Kidney tubule cell (primary cell): ENCODE measurements at places on chromosomes 1 and 21.

DNA sequence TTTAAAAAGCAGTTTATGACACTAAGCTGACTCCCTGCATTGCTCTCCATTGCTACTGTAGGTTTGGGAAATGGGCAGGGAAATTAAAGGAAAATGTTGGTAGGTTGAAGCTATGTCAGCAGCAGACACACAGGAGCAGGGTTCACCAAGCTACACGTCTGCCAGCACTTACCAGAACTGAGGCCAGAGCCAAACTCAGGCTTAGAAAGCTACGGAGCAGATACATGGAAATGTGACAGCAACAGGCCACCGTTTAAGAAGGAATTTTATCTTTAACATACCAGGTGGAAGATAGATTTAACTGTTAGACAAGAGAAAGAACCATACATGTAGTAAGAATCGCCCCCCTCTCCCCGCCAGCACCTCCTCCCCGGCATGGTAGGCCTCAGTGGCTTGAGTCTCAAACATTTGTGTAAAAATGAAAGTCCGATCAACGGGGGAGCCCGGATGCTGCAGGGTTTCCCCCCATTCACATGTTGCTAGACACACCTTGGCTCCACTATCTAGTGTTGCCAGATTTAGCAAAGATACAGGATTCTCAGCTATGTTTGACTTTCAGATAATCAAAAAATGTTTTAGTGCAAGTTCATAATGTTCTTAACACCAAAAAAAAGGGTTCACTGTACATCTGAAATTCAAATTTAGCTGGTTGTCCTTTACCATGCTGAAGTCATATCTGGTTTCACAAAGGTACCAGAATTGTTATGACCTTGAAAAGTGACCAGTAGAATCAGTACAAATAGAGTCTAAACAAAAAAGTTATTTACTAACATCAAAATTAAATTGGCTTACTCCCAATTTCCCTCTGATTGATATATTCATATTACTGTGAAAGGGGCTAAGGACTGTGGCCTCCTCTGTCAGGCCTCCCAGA, 6.7 kb downstream of the OR2T11 start:
- DNase-seq = no peak

DNA sequence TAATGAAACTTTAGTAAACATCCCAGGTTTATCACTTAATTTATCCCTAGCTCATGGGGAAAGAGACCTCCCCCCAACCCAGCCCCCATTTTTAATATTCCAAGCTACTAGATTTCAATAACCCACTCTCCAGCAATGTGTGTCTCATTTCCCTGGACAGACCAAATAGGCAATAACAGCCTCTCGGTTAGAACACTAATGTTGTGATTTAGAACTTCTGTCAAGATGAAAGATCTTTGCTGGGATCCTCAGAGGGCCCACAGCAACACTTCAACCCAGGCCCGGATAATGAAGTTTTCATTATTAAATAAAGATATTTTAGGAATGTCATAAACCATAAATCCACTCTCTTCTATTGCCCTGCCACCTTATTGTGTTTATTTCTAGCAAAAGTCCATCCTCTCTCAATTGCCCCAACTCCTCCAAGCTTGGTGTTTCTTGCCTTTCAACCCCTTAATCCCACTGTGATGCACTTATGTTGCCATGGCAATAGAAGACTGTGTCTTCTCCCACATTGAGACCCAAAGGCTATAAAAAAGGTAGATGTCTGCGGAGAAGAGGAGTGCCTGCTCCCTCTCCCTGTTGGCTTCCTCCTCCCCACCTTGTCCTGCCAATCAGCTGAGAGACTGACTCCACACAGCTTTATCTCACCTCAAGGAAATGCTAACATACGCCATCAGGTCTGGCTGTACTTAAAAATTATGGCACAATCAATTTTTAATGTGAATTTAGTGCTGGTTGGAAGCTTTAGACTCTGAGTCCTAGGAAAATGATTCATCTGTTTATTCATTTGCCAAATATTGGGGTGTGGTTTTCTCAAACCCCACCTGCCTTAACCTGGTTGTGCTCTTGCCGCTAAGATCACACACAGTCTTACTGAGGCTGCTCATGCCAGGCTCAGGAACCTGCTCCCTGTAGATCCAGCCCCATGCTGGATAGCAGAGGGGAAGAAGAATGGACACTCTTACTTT, 258.3 kb upstream of the CAMK1G start:
- DNase-seq = no peak

GRCh38 chr1:218658899-218659298, 313.8 kb downstream of the TGFB2 start:
- peak; percentile 96 for DNase-seq

DNA sequence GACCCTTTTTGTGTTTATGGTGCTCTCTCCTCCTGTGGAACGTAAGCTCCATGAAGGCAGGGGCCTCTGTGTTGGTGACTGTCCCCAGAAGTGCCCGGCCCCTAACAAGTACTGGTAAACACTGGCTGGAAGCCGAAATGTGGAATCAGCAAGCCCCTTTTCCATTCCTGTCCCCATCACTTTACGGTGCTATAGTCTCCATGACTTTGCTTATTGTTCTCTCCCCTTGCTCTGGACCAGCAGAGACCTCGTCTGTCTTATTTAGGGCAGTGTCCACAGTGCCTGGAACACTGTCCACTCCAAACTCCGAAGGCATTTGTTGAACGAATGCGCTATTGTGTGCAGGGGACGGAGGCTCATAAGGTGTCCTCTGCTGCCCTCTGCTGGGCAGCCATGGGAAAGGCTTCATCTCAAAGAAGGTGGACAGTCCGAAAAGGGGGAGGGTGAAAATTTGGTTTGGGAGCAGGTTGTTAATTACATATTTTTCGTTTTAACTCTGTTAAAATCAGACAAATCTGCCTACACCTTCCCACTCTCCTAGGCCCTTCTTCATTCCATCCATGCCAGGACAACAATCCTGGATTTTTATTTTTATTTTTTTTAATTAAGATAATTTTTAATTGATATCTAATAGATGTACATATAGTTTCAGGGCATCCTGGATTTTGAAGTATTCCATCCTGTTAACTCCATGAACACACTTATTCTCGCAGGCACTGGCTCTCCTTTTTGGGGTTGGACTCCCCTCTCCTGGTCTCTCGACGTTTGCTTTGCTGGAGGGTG, 115.6 kb downstream of the PGBD5 start:
- DNase-seq = peak; percentile 77

DNA sequence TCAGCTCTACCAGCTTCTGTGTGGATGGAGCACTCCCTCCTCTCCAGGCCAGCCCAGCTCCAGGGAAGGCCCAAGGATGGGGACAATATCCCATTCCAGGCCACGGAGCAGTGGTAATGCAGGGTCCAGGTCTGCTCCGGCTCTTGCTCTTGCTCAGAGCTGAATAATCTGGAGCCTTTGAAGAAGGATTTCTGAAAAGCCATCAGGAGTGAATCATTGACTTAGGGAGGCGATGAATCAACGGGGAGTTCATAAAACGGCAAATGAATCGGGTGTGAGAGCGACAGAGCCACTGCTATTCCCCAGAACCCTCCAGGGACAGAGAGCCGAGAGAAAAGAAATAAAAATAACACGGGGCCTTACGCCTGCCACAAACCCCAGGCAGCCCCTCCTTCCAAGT, 7.7 kb downstream of the POU3F1 start:
- peak; percentile 88 for DNase-seq

DNA sequence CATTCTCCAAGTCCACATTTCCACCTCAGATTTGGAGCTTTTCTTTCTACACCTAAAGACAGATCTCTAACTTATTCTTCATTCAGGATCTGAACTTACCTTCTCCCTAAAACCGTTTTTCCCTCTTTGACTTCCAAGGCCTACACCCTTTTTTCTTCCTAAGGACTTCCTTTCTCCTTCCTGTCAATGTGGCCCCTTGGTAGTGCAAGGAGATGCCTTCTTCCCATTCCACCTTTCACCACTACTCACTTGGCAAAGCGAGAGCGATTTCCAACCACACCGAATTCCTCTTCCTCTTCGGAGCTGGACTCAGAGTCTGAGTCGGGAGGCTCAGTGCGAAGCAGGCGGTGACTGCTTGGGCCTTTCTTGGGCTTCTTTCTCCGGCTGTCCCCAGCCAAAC, 1.3 kb downstream of the EFCAB14 start:
- no peak for DNase-seq

DNA sequence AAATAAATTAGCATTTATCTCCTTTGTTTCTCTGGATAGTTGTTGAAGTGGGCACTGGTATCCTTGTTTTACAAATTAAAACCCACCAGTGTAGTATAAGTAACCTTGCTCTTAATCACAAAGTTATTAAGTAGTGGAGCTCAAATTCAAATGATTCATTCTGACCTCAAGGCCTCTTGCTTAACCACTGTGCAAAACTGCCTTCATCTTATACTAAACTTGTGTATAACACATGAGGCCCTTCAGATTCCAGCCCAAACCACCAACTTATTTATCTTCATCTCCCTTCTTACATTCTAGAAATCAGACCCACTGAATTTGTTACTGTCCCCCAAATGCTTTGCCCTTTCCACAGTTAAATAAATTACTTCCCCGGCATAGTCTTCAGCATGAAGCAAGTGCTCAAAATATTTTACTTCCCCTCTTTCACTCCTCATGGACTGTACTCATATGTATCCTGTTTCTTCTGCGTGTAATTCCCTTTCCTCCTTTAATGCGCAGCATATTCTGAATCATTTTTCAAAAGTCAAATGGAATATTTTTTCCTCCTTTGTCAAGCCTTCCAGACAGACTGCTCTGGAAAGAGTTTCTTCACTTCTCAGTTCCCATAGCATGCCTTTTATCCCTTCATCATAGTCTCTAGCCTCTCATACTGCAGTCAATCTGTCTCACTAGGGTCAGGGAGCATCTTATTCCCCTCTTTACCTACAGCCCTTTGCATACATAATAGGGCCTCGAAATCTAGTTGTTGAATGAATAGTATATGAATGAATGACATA, 19.0 kb upstream of the DNASE2B start:
- DNase-seq = peak; percentile 79

GRCh38 chr1:23393706-23394105, 24.1 kb upstream of the ZNF436 start:
- DNase-seq = peak; percentile 73

- no peak for DNase-seq
Observed at GRCh38 chr1:102434421-102434820, 437.7 kb upstream of the OLFM3 start.

DNA sequence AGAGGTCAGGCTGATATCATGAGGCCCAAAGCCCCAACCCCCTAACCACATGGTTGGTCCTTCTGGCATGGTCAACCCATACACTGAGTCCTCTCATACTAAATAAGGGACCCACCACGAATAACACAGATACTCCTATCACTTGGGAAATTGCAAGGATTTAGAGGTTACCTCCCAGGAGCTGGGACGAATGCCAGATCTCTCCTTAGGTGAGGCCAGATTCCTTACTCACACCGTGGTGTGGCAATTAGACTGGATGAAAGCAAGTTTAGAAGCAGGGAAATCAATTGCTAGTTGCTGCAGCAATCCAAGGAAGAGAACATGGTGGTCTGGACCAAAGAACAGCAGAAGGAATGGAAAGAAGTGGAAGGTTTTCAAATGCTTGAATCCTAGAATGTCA, 60.1 kb downstream of the IER5 start:
- DNase-seq = peak; percentile 47

- peak; percentile 84 for DNase-seq
Observed at GRCh38 chr1:68269637-68270430, 37.5 kb upstream of the WLS start.

GRCh38 chr21:17828223-17828622, 9.1 kb upstream of the C21orf91 start:
- peak; percentile 46 for DNase-seq

DNA sequence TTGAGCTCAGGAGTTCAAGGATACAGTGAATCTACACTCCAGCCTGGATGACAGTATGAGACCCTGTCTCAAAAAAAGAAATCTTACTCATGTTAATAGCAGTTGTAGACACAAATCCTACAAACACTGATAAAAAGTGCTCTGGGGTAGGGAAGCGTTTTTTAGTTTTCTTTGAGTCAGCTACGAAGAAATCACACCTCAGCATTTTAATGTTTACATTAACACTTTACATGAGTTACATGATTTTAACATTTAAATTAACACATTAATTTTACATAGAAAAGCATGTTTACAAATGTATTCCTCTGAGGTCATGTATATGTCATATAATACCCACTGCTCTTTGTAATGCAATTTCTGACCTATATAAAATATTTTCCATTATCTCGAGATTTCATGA, 419.2 kb downstream of the DPYD start:
- no peak for DNase-seq
